ENCODE measurements at places on chromosomes 3 and 15.

- no peak for DNase-seq
These were observed 52.9 kb upstream of the ITGA11 start for GRCh38 chr15:68484696-68485400.

- no peak for DNase-seq
These were observed 530.6 kb upstream of the IL12A start for GRCh38 chr3:159458010-159458409.

GRCh38 chr15:94412979-94413746, 181.8 kb downstream of the MCTP2 start:
- no peak for DNase-seq

DNA sequence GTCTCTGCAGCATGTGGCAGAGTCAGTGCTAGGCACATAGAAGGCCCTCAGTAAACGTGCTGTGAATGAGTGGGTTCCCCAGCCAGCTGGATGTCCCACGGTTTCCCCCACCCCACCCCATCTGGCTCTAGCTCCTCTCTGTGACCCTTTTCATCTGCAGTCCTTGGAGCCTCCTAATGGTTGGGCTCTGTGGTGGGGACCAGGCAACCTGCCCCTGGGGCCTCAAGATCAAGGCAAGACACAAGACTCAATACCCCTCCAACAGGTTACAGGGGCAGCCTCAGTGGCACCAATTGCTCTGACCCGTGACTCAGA, 17.1 kb upstream of the CYP11A1 start:
- DNase-seq, result no peak

DNA sequence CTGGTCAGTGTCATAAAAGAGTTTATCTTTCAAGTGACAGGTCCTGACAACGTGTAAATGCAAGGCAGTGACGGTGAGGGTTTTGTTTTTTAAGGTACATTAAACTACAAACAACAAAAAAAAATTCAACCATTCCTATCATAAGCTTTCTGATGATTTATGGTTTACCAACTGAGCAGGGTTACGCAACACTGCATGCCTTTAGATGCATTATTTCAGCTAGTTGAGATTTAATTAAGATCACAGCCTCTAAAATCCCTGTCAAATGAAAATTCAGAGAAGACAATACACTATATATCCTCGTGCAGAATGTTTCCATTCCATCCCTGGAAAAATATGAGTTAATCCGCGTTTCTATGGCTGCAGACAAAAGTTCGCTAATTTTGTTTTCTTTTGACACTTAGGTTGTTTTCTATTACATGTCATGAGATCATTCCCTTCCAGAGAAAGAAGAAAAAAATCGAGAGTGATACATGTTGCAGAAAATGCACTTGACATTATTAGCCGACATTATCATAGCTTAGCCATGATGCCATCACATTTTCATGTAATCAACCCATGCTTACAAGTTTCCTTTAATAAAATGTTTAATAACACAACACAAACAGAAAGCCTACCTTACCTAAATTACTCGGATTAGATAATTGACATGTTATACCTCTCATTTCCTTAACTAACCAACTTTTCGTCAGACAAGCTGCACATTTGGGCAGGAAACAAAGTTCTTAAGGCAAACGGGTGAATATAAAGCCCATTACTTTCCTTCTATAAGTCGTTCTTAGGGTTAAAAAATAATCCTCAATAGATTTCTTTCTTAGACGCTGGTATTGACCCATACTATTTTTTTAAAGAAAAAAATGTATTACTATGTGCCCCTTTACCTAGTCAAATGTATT, 521.2 kb downstream of the FOXP1 start:
- no peak for DNase-seq

DNA sequence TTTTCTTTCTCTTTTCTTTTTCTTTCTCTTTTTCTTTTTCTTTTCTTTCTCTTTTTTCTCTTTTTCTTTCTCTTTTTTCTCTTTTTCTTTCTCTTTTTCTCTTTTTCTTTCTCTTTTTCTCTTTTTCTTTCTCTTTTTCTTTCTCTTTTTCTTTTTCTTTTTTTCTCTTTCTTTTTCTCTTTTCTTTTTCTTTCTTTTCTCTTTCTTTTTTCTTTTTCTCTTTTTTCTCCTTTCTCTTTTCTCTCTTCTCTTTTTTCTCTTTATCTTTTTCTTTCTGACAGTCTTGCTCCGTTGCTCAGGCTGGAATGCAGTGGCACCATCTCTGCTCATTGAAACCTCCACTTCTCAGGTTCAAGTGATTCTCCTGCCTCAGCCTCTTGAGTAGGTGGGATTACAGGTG, 335.7 kb downstream of the SQOR start:
- DNase-seq, result no peak

- DNase-seq, result peak; percentile 37
These were observed 110.6 kb upstream of the TSPAN3 start for GRCh38 chr15:77181305-77182074.

- no peak for DNase-seq
These were observed 13.3 kb upstream of the TMEM87A start for GRCh38 chr15:42286445-42287029.

DNA sequence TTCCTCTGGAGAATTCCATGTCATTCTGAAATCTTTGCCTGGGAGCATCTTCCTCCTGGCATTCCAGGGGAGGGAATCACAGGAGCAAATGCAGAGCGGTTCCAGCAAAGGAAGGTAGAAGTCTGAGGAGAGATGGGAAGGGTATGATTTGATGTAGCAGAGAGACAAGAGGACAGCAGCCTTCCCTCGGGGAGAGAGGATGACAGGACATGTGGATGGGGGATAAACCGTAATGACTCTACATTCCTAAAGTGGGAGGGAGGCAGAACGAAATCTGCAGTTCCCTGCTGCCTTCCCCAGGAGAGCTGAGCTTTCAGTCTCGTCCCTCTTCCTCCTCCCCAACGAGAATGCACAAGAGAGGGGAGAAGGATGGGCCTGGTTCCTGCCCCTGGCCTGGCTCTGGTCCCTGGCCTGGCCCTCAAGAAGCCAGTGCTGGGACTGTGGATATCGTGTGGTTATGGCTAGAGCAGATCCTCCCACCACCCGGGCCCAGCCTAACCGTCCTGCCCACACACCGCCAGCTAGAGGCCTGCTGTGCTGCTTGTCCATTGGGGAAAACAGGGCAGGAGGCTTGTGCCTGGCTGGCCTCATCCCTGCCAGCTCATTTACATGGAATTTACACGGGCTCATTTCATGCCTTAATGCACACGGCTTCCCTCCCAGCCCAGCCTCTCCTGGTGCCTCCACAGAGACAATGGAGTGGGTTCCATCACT, 26.6 kb downstream of the SEMA7A start:
- DNase-seq, result no peak

DNA sequence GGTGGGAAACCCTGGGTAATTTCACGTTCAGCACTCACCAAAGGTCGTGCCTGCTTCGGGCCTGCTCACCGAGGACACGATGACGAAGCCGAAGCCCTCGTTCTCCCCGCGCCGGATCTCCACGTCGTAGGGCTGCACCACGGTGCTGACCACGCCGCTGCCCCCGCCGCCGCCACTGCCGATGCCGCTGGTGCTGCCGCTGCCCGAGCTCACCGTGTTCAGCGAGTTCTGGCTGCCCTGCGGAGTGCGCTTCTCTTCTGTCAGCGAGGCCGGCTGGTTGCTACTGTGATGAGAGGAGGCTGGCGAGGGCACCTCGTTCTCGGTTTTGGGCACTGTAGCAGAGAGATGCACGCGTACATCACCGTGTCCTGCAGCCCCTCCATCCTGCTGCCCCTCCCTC, 659.5 kb downstream of the MAGI1 start:
- no peak for DNase-seq

GRCh38 chr3:169456900-169457299, 206.6 kb downstream of the MECOM start:
- no peak for DNase-seq

- DNase-seq, result no peak
These were observed 86.2 kb downstream of the EPHB1 start for GRCh38 chr3:134881305-134881704.

DNA sequence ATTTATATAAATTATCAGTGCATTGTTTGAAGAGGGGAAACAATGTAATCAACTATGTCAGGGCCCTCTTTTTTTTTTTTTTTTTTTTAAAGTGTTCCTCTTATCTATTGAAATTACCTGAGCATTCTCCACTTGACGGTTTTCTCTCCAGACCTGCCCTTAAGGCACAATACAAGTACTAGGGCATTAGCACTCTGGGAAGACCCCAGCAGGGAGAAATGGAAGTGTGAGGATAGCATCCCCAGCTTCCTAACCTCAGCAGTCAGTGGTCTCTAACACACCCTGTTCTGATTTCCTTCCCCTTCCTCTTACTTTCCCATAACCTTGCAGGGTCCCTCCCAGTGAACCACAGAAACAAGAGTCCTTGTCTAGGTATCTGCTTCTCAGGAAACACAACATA, 458.3 kb upstream of the ARL6 start:
- DNase-seq, result no peak

DNA sequence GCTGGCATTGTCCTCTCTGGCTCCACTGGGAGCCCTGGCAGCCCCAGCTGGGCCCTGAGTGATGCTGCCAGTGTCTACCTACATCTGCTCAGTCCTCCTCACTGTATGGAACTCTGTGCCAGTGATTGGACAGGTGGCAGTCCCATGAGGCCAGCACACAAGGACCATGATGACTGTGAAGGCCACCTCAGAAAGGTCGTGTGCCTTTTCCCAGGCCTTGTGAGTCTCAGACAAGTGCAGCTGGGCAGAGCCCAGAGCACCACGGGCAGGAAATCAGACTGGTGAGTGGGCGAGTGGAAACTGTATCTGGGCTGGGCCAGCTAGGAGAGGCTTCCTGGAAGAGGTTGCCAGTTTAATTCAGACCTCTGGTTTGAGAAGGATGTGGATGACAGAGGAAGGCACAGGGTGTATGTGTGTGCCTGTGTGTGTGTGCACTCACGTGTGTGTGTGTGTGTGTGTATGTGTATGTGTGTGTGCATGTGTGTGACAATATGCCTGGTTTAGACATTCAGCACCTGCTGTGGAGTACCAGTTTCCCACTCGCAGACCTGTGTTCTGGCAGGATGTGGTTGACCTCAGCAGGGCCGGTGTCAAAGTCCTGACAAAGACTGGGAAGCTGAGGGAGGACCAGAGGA, 7.0 kb downstream of the MAPKAPK3 start:
- DNase-seq, result peak; percentile 30

- no peak for DNase-seq
These were observed 9.2 kb downstream of the PTX3 start for GRCh38 chr3:157445857-157446256.
